ENCODE measurements at places on chromosomes 4 and X. TPM values are rescaled to one million over a fixed set of nuclear protein-coding genes. Genes with fewer than 3 reads are reported as not detected.
A peak's percentile ranks its signal among the peaks of the same experiment; 100 is the strongest.

- no peaks in the 10 kb centered on the region for H3K36me3 ChIP-seq
- DNase-seq: no peak
- no peaks in the 10 kb centered on the region for H3K4me1 ChIP-seq
- H3K27ac ChIP-seq: no peak overlapping the region
- no peak overlapping the region for H3K4me3 ChIP-seq
Observed at GRCh38 chr4:43607827-43608461, 715.4 kb downstream of the GRXCR1 start.

GRCh38 chr4:35653451-35653850 is 590.9 kb downstream of the ARAP2 start:
- H3K4me3 ChIP-seq: no peak overlapping the region
- no peak for DNase-seq
- no peaks in the 10 kb centered on the region for H3K36me3 ChIP-seq
- no peaks in the 10 kb centered on the region for H3K4me1 ChIP-seq
- H3K27me3 ChIP-seq: no peaks in the 10 kb centered on the region

GRCh38 chrX:154549766-154550165 is 2.3 kb downstream of the IKBKG start:
- no peaks in the 10 kb centered on the region for H3K27me3 ChIP-seq
- peaks cover 7% of the 10 kb centered on the region for H3K4me1 ChIP-seq
- H3K4me3 ChIP-seq: peak overlapping the region; percentile 7
- peak; percentile 31 for DNase-seq
- no peaks in the 10 kb centered on the region for H3K36me3 ChIP-seq

The F11 gene
- not detected for polyA plus RNA-seq

- H3K4me3 ChIP-seq: no peak overlapping the region
- H3K4me1 ChIP-seq: no peaks in the 10 kb centered on the region
- no peaks in the 10 kb centered on the region for H3K36me3 ChIP-seq
- no peaks in the 10 kb centered on the region for H3K27me3 ChIP-seq
- no peak overlapping the region for H3K27ac ChIP-seq
- DNase-seq: no peak
Observed at GRCh38 chrX:47091149-47091775, 13.0 kb downstream of the RGN start.

DNA sequence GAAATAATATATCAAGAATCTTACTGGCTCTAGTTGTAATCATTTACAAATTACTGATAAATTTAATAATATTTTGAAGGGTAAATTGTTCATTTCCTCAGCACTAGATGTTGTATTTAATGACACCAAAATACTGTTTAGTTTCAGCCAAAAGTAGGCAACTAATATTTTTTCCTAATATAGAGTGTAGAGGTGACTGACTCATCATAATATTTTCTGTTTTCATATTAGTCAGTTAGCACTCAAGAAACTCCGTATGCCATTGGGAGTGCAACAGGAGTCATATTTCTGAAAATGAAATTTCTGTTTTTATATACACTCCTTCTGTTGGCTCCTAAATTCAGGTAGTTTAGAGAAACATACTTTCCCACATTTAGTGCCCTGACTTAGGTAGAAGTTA is 36.6 kb upstream of the PTPN13 start:
- no peaks in the 10 kb centered on the region for H3K27me3 ChIP-seq
- H3K4me3 ChIP-seq: no peak overlapping the region
- peak; percentile 8 for DNase-seq
- no peaks in the 10 kb centered on the region for H3K36me3 ChIP-seq

The ZNF330 gene
- 36.1 TPM for polyA plus RNA-seq

All from GM23248 (cell line).